ENCODE measurements at places on chromosomes 5 and 9. TPM values are rescaled to one million over a fixed set of nuclear protein-coding genes. Genes with fewer than 3 reads are reported as not detected.

PCDHA9 gene
- total RNA-seq: 0.83 TPM

TAF11L10 gene
- not detected for total RNA-seq

SARDH gene
- total RNA-seq: 0.21 TPM

STPG3 gene
- total RNA-seq: not detected

SMC2 gene
- total RNA-seq: 25.1 TPM

NXNL2 gene
- total RNA-seq: 1.0 TPM

GABRA1 gene
- not detected for total RNA-seq

BNC2 gene
- total RNA-seq: 0.09 TPM

OR1J2 gene
- total RNA-seq: not detected

TRUB2 gene
- 14.7 TPM for total RNA-seq

FAM153A gene
- total RNA-seq: not detected

SMIM33 gene
- not detected for total RNA-seq

RRAGA gene
- total RNA-seq: 57.3 TPM

IFNB1 gene
- total RNA-seq: not detected

RECK gene
- total RNA-seq: 12.7 TPM

MLANA gene
- not detected for total RNA-seq

PHYHD1 gene
- 2.5 TPM for total RNA-seq

SUSD3 gene
- total RNA-seq: not detected

LHX2 gene
- not detected for total RNA-seq

NR6A1 gene
- 4.8 TPM for total RNA-seq

SELENOP gene
- 6.0 TPM for total RNA-seq

PCDHGB7 gene
- total RNA-seq: 2.2 TPM

LRRC19 gene
- total RNA-seq: not detected

MVB12B gene
- 6.6 TPM for total RNA-seq

CXCL14 gene
- 3.9 TPM for total RNA-seq

Data from mammary epithelial cell (primary cell).